ENCODE measurements at places on chromosomes 16 and 17. TPM values are rescaled to one million over a fixed set of nuclear protein-coding genes. Genes with fewer than 3 reads are reported as not detected.

ARHGDIG gene
- total RNA-seq: 1.1 TPM

OTOA gene
- 0.07 TPM for total RNA-seq

C16orf46 gene
- total RNA-seq: 1.0 TPM

MYCBPAP gene
- total RNA-seq: 1.7 TPM

CEP295NL gene
- total RNA-seq: 2.2 TPM

ZDHHC7 gene
- 100 TPM for total RNA-seq

MYH3 gene
- 1.3 TPM for total RNA-seq

CCR7 gene
- total RNA-seq: 0.26 TPM

CES5A gene
- not detected for total RNA-seq

SCNN1B gene
- not detected for total RNA-seq

HOXB1 gene
- not detected for total RNA-seq

TMEM238L gene
- total RNA-seq: not detected

MT1E gene
- 86.1 TPM for total RNA-seq

QPRT gene
- 13.9 TPM for total RNA-seq

NAGS gene
- total RNA-seq: 2.7 TPM

TPSD1 gene
- not detected for total RNA-seq

FSCN2 gene
- 11.0 TPM for total RNA-seq

CPHXL2 gene
- total RNA-seq: not detected

ASB16 gene
- total RNA-seq: 0.33 TPM

MT1H gene
- not detected for total RNA-seq

TBC1D3K gene
- 0.07 TPM for total RNA-seq

RDM1 gene
- not detected for total RNA-seq

PSMB10 gene
- total RNA-seq: 33.7 TPM

BIRC5 gene
- 18.4 TPM for total RNA-seq

OR2C1 gene
- total RNA-seq: 0.26 TPM

Measured in smooth muscle cell of the pulmonary artery (primary cell).